ENCODE measurements at places on chromosomes 12 and 14.

GRCh38 chr12:24631676-24632426, 317.1 kb downstream of the BCAT1 start:
- no peak for DNase-seq

DNA sequence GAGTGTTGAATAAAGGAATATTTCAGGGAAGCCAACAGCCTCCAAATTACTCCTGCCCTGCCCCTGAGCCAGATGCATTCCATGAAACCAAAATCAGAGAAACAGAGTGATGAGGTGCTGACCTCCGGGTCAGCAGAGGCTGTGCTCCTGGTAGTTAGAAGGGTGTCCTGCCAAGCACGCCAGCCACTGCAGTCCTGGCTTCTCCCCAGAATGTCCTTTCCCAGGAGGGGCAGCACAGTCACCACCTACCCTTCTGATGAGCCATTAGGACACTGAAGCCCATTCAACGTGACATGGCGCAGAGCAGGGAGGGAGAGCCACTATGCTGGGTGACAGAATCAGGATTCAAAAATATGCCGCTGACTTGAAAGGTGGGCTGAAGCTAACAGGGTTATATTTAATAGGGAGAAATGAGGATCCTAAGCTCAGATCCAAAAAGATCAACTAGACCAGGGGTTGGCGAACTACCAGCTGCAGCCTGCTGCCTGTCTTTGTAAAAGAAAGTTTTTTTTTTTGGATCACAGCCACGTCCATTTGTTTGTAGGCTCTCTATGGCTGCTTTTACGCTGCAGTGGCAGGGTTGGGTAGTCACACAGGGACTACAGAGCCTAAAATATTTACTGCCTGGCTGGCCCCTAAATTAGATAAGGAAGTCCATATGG, 34.5 kb upstream of the PLEK2 start:
- no peak for DNase-seq

DNA sequence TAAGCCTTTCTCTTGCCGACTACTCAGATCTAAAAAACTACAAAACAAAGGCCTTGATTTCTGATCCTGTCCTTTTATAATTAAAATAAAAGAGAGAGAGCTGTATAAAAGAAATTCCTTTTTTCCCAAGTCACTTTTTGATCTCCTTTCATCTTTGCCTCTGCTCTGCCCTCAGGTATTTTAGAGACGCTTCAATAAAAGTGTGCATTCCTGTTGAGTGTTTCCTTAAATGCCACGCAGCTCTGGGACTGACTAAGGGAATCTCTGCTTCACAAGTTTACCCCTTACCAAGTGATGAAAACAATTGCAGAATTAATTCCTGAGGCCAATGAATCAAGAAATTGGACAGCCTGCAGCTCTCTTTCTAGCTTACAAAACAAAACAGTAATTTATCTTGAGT, 1109.8 kb downstream of the TMTC2 start:
- DNase-seq, result no peak

GRCh38 chr12:128852885-128853599, at the start of gene GLT1D1:
GLT1D1 (plus strand) TSS chr12:128853478; CDS start chr12:128853582, 104 bp downstream.
- no peak for DNase-seq

- no peak for DNase-seq
These were observed 41.4 kb downstream of the CLIP1 start for GRCh38 chr12:122381021-122381420.

DNA sequence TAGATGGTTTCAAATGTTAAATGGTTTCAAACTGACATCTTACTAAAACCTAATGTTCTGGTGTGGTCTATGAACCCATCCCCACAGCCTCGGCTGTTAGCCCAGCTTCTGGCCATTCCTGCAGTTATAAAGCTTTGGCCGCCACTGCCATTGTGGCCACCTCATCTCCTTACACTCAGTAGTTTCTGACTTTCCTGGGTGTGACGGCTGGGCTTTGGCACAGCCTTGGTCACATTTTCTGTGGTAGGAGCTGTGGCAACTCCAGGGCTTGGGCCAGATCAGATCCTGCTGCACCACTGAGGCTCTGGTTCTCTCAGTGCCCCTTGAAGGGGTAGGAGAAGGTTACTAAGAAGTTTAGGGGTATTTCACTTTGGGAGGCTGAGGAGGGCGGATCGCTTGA, 84.2 kb upstream of the STXBP6 start:
- DNase-seq, result no peak

DNA sequence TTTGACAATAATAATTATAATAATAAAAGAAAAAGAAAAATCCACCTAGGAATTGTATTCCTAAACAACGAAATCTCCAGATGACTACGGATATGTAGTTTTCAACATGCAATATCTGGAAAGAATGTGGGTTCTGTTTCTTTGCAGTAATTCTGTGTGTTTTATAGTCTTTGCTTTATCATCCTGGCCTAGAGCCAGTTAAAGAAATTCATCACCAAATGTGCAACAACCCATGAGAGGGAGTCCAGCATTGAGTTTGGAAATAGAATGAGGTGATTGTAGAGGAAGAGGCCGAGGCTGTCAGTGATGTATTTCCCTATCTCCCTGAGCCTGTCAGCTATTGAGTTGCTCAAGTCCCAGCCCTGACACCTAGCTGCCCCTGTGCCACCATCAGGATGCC, 200.5 kb upstream of the DCN start:
- no peak for DNase-seq

GRCh38 chr14:35365130-35366055, 39.2 kb downstream of the NFKBIA start:
- peak; percentile 89 for DNase-seq

GRCh38 chr12:104521731-104522130, 65.0 kb downstream of the CHST11 start:
- DNase-seq, result no peak

GRCh38 chr12:14952299-14952921, 9.0 kb downstream of the ARHGDIB start:
- DNase-seq, result peak; percentile 93

GRCh38 chr12:38162013-38162412, 154.6 kb upstream of the ALG10B start:
- DNase-seq, result no peak
